Cardiac septum (tissue), 1 donor: ENCODE measurements at places on chromosomes 16 and 17. TPM values are rescaled to one million over a fixed set of nuclear protein-coding genes. Genes with fewer than 3 reads are reported as not detected.

The HSDL1 gene
- 17.4 TPM for total RNA-seq

The TMEM235 gene
- total RNA-seq: not detected

The TEDC2 gene
- 0.51 TPM for total RNA-seq

The GPR142 gene
- total RNA-seq: 0.16 TPM

The TBX21 gene
- 0.30 TPM for total RNA-seq

The CTF1 gene
- total RNA-seq: 17.7 TPM

The TMEM114 gene
- total RNA-seq: not detected

The C1QTNF8 gene
- total RNA-seq: not detected

The SOST gene
- total RNA-seq: 0.24 TPM

The SGCA gene
- 159 TPM for total RNA-seq

The GAST gene
- not detected for total RNA-seq

The TMEM95 gene
- total RNA-seq: not detected

The RHBDL3 gene
- total RNA-seq: 1.0 TPM

The PRKCB gene
- total RNA-seq: 2.3 TPM

The SDR42E2 gene
- total RNA-seq: not detected

The CIBAR2 gene
- total RNA-seq: not detected

The KRT16 gene
- not detected for total RNA-seq

The LIMD2 gene
- 7.5 TPM for total RNA-seq

The TLCD3B gene
- not detected for total RNA-seq

The CD300LG gene
- 13.7 TPM for total RNA-seq

The ELAC2 gene
- 52.2 TPM for total RNA-seq

The SUPT6H gene
- 48.4 TPM for total RNA-seq
